ENCODE measurements at places on chromosomes 3 and 15. TPM values are rescaled to one million over a fixed set of nuclear protein-coding genes. Genes with fewer than 3 reads are reported as not detected.

Gene CNTN6
- 17.2 TPM for total RNA-seq

Gene SH2D7
- not detected for total RNA-seq

Gene KIF9
- total RNA-seq: 5.9 TPM

Gene ROPN1B
- total RNA-seq: not detected

Gene UBA5
- total RNA-seq: 42.2 TPM

Gene QARS1
- 373 TPM for total RNA-seq

DNA sequence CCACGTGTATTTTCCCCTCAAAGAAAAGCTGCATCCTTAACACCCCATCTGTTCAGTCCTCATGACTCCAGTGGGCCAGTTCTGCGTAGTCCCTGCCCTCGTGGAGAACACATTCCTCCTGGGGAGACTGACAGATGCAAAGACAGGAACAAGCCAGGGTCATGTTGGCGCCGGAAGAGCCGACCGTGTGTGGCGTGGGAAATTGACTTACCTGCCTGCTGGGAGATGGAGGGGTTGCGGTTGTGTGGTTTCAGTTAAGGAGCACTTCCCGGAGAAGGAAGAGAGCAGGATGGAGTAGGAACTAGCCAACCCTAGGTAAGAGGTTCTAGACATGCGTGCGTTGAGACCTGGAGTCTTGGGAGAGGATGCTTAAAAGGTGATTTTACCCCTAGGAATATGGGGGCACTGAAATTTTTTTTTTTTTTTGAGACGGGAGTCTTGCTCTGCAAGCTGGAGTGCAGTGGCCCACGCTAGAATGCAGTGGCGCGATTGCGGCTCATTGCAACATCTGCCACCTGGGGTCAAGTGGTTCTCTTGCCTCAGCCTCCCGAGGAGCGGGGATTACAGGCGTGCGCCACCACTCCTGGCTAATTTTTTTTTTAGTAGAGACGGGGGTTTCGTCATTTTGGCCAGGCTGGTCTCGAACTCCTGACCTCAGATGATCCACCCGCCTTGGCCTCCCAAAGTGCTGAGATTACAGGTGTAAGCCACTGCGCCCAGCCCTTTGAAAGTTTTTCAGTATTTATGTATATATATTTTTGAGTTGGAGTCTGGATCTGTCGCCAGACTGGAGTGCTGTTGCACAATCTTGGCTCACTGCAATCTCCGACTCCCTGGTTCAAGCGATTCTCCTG, 1.4 kb downstream of the VHL start:
- peaks cover 22% of the 10 kb centered on the region for H3K4me1 ChIP-seq
- H3K27me3 ChIP-seq: no peaks in the 10 kb centered on the region
- H3K36me3 ChIP-seq: peaks cover 14% of the 10 kb centered on the region
- H3K4me3 ChIP-seq: peak overlapping the region; percentile 91

DNA sequence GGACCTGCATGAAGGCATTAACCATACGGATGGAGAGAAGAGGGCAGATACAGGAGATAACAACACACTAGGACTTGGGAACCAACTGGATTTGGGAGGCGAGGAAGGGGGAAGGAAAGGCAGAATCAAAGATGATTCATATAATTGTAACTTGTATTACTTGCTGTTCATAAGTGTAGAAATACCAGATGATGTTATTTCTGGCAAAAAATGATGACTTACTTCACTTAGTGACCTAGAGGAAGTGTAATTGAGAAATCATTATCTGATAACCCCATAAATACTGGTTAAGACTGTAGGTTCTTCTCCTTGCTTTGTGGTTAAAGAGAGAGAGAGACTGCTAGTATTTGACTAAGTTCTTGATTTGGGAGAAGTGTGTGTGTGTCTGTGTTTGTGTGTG, 50.5 kb upstream of the GK5 start:
- no peak overlapping the region for H3K27ac ChIP-seq
- peaks cover 3% of the 10 kb centered on the region for H3K4me1 ChIP-seq
- H3K4me3 ChIP-seq: no peak overlapping the region
- no peaks in the 10 kb centered on the region for H3K36me3 ChIP-seq
- no peaks in the 10 kb centered on the region for H3K27me3 ChIP-seq

GRCh38 chr3:171181907-171182690, 155.6 kb upstream of the SLC2A2 start:
- H3K27ac ChIP-seq: no peak overlapping the region
- H3K4me3 ChIP-seq: no peak overlapping the region
- no peak for DNase-seq

DNA sequence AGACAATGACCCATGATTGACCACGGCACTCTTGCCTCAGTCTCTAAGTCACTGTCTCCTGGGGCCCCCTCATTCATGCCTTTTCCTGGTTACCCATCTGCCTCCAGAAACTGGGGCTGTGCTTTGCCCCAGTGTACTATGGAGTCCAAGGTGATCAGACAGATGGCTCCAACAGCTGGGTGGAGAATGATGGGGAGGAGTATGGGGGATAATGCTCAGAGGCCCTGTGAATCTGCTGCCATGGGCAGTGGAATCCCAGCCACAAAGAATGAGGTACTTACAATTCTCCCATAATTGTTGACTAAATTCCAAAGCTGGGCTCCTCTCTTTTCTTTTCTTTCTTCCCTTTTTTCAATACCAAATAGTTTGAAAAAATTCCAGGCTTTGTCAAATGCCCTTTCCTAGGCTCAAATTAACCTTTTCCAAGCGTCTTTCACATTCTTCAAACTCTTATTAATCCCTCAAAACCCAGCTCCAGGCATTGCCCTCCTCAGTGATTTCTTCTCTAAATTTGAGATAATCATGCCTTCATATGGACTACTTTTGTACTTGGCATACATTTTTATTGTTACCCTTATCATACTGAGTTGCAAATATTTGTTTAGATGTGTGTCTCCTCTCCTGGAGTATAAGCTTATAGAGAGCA, 148.5 kb upstream of the ICE2 start:
- no peak overlapping the region for H3K4me3 ChIP-seq
- no peaks in the 10 kb centered on the region for H3K36me3 ChIP-seq
- no peaks in the 10 kb centered on the region for H3K4me1 ChIP-seq
- no peak for DNase-seq

DNA sequence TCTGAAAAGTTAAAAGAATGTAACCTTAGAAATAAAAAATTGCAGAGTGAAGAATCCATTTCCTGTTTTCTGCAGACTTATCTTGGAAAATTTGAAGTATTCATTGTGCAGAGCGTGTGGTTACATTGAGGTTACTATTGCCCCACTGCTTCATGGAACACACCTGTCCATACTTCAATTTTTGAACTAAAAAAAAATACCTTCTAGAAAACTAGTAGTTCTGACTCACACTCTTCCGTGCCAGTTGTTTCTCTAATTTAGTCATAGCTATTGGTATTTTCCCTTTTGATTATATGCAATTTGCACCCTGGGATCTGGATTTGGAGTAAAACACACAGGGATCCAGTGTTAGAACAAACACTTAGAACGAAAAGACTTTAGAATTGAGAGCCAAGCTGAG, 111.8 kb upstream of the LYSMD4 start:
- H3K27ac ChIP-seq: no peak overlapping the region
- no peak for DNase-seq
- no peaks in the 10 kb centered on the region for H3K27me3 ChIP-seq
- no peak overlapping the region for H3K4me3 ChIP-seq
- no peaks in the 10 kb centered on the region for H3K36me3 ChIP-seq
- peaks cover 2% of the 10 kb centered on the region for H3K4me1 ChIP-seq

GRCh38 chr15:100929641-100930042, 10.5 kb downstream of the LRRK1 start:
- peak overlapping the region; percentile 31 for H3K27ac ChIP-seq
- no peak overlapping the region for H3K4me3 ChIP-seq
- H3K36me3 ChIP-seq: no peaks in the 10 kb centered on the region

GRCh38 chr3:57557085-57557537, 1.0 kb downstream of the PDE12 start:
- DNase-seq: no peak
- peak overlapping the region; percentile 99 for H3K27ac ChIP-seq
- peaks cover 3% of the 10 kb centered on the region for H3K36me3 ChIP-seq
- H3K27me3 ChIP-seq: no peaks in the 10 kb centered on the region

DNA sequence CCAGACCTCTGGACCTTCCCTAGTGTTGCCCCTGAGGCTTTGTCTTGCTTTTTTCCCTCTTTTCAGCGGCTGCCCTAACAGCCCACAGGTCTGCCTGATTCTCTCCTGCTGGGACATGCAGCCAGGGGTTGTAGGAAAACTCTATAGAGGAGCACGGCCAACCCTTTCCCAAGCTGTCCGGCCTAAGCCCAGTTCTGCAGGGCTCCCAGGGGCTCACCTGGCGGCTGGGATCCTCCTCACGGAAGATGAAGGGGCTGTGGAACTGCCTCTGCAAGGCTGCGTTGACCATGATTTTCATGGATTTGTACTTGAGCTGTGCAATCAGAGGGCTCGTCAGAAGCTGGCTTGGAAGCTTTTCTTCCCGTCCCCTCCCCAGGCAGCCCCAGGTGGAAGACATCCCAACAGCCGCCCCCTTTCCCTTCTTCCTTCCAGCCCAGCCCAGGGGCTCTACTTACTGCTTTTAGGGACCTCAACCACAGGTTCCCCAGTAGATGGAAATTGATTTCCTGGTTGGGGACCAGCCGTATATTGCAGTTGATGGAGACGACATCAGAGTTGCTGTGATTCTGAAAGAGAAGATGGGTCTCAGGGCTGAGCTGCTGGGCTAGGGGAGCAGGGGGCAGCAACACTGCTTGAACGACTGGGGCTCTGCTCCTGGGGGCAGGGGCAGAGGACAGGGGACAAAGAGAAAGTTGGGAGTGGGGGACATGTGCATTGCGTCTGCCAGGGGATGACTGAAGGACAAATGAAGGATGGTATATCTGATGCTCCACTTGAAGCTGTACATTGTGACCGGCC, 29.8 kb downstream of the FEM1B start:
- no peaks in the 10 kb centered on the region for H3K27me3 ChIP-seq
- no peak overlapping the region for H3K4me3 ChIP-seq
- H3K4me1 ChIP-seq: peaks cover 35% of the 10 kb centered on the region
- H3K36me3 ChIP-seq: no peaks in the 10 kb centered on the region
- no peak overlapping the region for H3K27ac ChIP-seq
- no peak for DNase-seq

DNA sequence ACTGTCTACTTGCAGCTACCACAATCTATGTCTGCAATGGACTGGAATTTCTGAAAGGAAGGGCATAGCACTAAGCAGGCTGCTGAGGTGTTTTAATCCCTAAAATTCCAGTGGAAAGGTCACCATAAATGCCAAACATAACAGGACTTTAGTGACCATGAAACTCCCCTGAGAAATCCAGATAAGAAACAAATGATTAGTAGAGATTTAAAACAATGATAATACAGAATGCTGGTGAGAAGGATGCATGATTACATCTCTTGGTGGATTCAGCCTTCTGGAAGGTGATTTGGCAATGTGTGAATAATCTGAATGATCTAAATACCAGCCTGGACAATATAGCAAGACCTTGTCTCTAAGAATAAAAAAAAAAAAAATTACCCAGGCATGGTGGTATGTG, 475.0 kb upstream of the CBLB start:
- peaks cover 25% of the 10 kb centered on the region for H3K4me1 ChIP-seq
- H3K36me3 ChIP-seq: no peaks in the 10 kb centered on the region
- H3K27ac ChIP-seq: no peak overlapping the region
- H3K27me3 ChIP-seq: no peaks in the 10 kb centered on the region
- H3K4me3 ChIP-seq: no peak overlapping the region
- DNase-seq: no peak

DNA sequence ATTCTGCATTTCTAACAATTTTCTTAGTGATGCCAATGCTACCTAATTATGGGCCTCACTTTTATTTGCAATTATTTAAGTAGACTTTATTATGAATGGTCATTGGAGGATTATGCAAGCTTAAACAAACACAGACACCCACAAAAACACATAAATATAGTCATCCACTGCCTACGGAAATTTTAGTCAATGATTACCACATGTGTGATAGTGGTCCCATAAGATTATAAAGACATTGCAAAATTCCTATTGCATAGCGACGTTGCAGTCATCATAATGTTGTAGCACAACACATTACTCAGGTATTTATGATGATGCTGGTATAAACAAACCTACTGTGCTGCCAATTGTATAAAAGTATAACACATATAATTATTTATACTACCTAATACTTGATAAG, 247.8 kb upstream of the ALCAM start:
- H3K27me3 ChIP-seq: no peaks in the 10 kb centered on the region
- no peak overlapping the region for H3K4me3 ChIP-seq
- peaks cover 2% of the 10 kb centered on the region for H3K36me3 ChIP-seq
- no peak overlapping the region for H3K27ac ChIP-seq
- no peaks in the 10 kb centered on the region for H3K4me1 ChIP-seq
- no peak for DNase-seq

DNA sequence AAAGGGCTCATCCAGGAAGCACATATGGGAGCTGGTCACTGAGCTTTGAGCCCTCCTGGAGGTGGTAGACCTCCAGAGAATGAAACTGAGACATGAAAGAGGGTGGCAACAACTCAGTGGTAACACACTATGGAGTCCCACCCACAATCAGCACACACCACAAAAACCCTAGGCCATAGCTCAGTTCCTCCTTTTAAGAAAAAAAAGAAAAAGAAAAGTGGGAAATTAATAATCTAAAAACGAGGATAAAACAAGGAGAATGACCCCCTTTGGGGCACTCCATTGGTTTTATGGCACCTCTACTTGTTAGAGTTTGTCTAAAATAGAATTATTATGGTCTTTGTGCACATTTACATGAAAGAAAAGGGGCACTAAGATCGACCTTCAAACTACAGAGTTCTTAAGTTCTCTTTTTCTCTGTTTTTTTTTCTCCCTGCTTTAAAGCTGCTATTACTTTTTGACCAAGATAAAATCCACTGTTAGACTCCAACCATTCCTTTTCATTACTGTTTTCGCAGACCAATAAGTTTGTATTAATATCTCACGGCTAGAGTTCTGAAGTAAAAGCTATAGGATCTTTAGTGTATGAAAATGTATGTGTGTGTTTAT, 40.2 kb upstream of the ZBTB20 start:
- no peaks in the 10 kb centered on the region for H3K4me1 ChIP-seq
- H3K27me3 ChIP-seq: no peaks in the 10 kb centered on the region
- no peak overlapping the region for H3K4me3 ChIP-seq

GRCh38 chr3:44948239-44948638, 27.7 kb downstream of the ZDHHC3 start:
- no peak for DNase-seq
- no peak overlapping the region for H3K4me3 ChIP-seq
- H3K4me1 ChIP-seq: peaks cover 4% of the 10 kb centered on the region
- H3K36me3 ChIP-seq: peaks cover 2% of the 10 kb centered on the region

GRCh38 chr15:39885099-39885777, 34.8 kb downstream of the GPR176 start:
- no peak for DNase-seq
- H3K36me3 ChIP-seq: no peaks in the 10 kb centered on the region
- peaks cover 3% of the 10 kb centered on the region for H3K4me1 ChIP-seq
- no peaks in the 10 kb centered on the region for H3K27me3 ChIP-seq
- no peak overlapping the region for H3K27ac ChIP-seq

GRCh38 chr3:37885814-37886213, 24.1 kb downstream of the CTDSPL start:
- H3K36me3 ChIP-seq: no peaks in the 10 kb centered on the region
- H3K4me1 ChIP-seq: peaks cover 10% of the 10 kb centered on the region
- no peaks in the 10 kb centered on the region for H3K27me3 ChIP-seq
- no peak overlapping the region for H3K4me3 ChIP-seq
- no peak overlapping the region for H3K27ac ChIP-seq
- no peak for DNase-seq

Data from mesothelial cell of epicardium (in vitro differentiated cells).